ENCODE measurements at places on chromosomes 6 and 20. TPM values are rescaled to one million over a fixed set of nuclear protein-coding genes. Genes with fewer than 3 reads are reported as not detected.

Gene BNIP5
- total RNA-seq = 16.0 TPM

- no peak for DNase-seq
Observed at GRCh38 chr6:129096651-129097290, 213.8 kb downstream of the LAMA2 start.

- DNase-seq = no peak
Observed at GRCh38 chr20:18780385-18781130, 33.0 kb upstream of the SCP2D1 start.

DNA sequence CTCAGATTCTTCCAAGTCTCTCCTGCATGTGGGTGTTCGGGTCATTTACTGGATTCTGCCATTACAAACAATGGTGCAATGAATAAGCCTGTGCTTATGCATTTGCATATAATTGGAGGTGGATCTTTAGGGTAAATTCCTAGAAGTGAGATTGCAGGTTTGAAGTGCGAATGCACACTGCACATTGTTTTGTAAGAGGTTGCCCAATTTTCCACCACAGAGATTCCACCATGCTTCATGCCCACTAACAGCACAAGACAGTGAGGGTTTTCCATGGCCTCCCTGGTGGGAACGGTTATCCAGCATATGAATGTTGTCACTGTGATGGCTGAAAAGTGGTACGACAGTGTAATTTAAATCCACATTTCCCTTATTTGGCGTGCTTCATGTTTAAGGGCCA, 178.8 kb upstream of the PMEPA1 start:
- no peak for DNase-seq

DNA sequence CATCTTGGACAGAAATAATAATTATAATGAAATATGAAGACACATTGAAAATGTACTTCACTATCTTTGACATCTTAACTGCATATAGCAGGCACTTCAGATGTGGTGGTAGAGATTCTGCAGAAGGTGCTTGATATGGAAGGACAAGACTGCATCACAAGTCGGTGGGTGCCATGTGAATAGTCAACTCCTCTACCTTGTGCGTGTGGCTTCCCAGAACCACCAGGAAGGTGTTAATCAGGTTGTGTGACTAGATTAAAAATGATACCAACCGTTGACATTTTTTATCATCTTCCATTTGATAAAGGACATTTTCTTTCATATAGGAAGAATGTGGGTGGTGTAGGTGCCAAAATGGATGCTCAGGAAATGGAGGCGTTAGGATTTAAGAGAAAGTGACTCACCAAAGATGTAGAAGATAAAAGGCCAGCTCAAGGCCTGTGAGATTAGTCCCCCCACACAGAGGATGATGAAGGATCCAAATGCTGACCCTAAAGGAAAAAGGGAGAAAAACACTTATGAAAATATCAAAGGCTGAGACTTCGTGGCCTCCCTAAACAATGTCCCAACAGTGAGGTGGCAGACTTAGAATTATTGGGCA, 12.3 kb downstream of the SLC17A2 start:
- no peak for DNase-seq

- no peak for DNase-seq
Observed at GRCh38 chr6:57313009-57313408, 4.4 kb upstream of the PRIM2 start.

GRCh38 chr6:6569096-6569810, 19.3 kb upstream of the LY86 start:
- no peak for DNase-seq

DNA sequence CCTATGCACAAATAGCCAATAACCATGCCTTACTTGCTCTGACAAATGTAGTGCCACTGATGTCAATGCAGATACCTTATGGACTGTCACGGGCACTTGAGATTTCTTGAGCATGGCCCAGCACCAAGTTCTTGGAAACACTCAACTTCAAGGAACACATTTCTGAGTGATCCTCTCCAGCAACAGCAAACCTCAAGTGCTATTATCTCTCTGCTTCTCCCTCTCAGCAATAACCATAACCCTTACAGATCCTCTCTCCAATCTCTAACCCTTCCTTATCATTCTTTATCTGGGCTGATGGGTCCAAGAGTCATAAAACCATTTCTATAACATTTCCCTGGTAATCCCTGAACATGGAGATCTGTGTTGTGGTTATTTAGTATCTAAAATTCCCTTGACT, 266.9 kb upstream of the STXBP5 start:
- DNase-seq = no peak

- no peak for DNase-seq
Observed at GRCh38 chr20:19081937-19082336, 130.5 kb upstream of the SLC24A3 start.

- DNase-seq = no peak
Observed at GRCh38 chr6:151704383-151704782, 103.1 kb upstream of the ESR1 start.

Data from transverse colon (tissue), 4 donors.